Astrocyte of the spinal cord (primary cell): ENCODE measurements at places on chromosomes 5 and 9.

DNA sequence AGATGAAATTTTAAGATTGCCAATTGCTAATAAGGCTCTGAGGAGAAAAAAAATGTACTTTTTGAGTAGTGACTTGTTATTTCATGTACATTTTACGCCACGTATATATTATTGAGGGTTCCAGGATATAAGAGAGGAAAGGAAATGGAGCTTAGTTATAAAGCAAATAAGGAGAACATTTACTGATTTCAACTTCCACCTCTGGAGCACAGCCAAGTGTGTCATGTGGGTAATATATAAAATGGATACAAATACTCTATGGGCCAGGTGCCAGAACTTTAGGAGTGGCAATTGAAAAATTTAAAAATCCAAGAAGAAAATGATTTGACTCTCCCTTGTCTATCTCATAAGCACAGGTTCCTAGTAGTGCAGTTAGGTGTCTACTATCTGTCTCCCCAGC is 45.0 kb upstream of the VLDLR start:
- DNase-seq, result no peak

GRCh38 chr9:131220485-131220884 is 55.8 kb downstream of the FAM78A start:
- no peak for DNase-seq

DNA sequence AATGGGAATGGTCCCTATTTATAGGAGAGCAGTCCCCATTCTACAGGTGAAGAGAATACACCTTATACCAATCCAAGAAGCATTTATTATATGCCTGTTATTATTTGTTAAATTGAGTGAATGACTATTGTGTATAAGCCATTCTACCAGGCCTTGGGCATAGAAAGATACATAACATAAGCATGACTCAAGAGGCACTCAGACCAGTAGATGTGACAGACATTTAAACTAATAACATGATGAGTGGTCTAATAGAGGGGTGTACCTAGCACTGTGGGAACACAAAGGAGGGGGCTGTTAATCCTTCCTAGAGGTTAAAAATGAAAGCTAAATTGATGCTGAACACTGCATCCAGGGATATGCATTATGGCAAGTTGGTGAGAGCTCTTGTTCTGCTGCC is 145.0 kb upstream of the TNC start:
- no peak for DNase-seq

GRCh38 chr9:25003686-25004085 is 458.0 kb upstream of the IZUMO3 start:
- DNase-seq, result no peak

GRCh38 chr9:72154468-72155285 is 5.4 kb downstream of the GDA start:
- DNase-seq, result no peak

DNA sequence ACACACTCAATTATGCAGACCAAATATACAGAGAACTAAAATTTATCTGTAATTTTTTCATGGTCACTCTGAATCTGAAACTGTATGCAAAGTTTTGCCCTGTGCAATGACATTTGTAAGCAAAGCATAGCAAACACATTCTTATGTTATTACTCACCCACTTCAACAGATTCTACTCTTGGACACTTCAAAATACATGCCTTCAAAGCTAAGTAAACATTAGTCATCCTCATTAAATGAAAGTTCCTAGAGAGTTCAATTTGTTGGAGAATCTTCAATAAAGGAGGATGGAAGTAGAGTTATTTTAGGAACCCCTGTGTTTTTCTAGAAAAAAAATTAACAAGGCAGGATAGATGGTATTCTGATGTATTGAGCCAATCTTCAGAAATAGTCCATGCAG is 639.7 kb upstream of the C9orf72 start:
- peak; percentile 89 for DNase-seq

DNA sequence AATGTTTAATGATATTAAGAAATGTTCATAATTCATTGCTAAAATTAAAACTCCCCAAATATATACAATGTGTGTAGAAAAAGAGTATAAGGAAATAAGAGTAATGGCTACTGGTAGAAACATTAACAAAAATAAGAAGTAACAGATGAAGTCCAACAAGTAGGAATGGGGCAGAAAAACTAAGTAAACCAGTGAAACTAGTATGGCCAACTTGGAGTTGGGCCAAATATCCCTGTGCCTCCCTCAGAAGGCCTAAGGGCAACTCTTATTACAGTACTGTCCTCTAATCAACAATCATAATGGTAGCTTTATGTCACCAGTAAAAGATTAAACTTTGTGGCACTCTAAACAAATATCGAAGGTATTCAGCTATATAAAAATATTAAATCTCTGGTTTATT is 93.5 kb downstream of the SSBP2 start:
- DNase-seq, result no peak

- no peak for DNase-seq
Measured at GRCh38 chr5:160685695-160686094, 166.3 kb downstream of the ATP10B start.

GRCh38 chr5:33588654-33589372 is 148.0 kb downstream of the TARS1 start:
- no peak for DNase-seq

DNA sequence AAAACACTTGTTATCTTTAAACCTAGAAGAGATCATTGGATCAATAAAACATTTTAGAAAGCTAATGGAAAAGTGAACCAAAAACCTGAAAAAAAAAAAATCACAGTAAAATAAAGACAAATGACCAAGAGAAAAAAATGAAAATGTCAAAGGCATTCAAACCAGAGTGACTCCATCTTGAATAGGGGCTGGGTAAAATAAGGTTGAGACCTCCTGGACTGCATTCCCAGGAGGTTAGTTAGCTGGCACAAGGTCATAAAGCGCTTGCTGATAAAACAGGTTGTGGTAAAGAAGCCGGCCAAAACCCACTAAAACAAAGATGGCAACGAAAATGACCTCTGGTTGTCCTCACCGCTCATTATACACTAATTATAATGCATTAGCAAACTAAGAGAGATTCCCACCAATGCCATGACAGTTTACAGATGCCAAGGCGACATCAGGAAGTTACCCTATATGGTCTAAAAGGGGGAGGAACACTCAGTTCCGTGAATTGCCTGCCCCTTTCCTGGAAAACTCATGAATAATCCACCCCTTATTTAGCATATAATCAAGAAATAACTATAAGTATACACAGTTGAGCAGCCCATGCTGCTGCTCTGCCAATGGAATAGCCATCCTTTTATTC is 116.7 kb upstream of the NEK6 start:
- DNase-seq, result no peak

- DNase-seq, result peak; percentile 71
Measured at GRCh38 chr5:110757118-110757729, 18.4 kb downstream of the SLC25A46 start.

- no peak for DNase-seq
Measured at GRCh38 chr9:70222354-70222753, 36.4 kb upstream of the SMC5 start.

DNA sequence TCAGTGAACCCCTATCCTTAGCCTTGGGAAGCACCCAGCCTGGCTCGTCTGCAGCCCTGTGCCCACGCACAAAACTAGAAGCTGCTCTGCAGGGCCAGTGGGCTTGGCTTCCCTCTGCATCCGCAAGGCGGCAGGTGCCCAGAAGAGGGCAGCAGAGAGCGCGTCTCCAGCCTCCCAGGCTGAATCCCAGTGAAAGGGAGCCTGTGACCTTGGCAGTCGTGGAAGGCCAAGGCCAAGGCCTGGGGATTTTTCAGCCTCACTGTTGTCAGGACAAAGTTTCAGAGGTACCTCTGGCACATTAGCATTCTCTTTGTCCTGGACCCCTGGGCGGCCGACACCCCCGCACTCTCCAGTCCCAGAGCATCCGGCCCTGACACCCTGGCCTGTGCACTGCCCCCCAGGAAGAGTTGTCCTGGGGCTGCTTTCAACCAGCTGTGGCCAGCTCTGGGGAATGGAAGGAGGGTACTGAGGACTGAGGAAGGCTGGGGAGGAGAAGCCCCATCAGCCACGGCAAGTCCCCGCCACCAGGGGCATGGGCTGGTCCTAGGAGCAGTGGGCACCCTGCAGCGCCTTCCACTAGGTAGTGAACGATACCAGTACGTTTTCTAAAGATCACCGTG is 63.6 kb upstream of the IL17B start:
- DNase-seq, result peak; percentile 66

DNA sequence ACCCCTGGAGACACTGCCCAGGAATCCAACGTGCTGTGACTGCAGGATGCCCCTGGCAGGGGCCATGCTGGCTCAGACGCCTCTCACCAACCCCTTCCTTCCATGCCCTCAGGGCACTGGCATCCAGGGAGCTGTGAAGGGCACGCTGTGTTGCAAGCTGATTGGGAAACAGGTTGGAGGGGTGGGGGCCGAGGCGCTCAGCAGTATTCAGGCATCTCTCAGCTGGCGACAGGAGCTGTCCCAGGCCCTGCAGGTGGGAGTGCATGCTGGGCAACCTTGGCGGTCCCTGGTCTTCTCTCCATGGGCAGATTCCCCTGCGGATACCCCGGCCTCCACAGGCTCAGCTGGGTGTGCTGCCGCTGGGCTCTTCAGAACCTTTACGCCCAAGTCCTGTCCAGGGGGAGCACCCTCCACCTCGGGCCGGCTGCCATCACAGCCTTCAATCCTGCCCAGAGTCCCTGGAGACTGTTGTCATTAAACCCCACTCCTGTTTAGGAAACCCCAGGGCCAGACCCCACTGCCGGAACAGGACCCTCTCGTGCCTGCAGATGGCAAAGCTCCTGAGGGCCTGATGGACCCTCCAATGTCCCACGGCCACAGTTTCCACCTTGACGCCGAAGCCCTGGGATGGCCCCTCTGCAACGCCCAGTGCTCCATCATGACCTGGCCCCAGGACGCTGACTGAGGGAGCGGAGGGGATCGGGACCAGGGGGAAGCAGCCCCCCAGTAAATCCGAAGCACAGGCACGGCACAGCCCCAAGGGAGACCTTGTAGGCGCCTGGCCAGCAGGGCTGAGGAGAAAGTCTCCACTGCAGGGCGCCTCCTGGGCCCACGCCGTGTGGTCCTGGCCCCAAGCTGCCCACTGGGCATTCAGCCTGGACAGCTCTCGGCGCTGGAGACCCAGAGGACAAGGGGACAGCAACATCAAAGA is 9.3 kb downstream of the TPPP start:
- no peak for DNase-seq

GRCh38 chr9:76996700-76997099 is 22.8 kb upstream of the FOXB2 start:
- DNase-seq, result no peak

GRCh38 chr5:96483878-96484277 is 50.8 kb upstream of the PCSK1 start:
- peak; percentile 64 for DNase-seq

GRCh38 chr5:157335534-157336422 is 69.9 kb downstream of the CYFIP2 start:
- peak; percentile 76 for DNase-seq

- DNase-seq, result peak; percentile 15
Measured at GRCh38 chr5:131198625-131199024, 27.9 kb downstream of the LYRM7 start.

GRCh38 chr9:90801241-90801972 is at the start of gene SYK:
TSS of gene SYK (plus strand) at chr9:90801819. CDS start at chr9:90843899, 42,080 bp downstream.
- no peak for DNase-seq

DNA sequence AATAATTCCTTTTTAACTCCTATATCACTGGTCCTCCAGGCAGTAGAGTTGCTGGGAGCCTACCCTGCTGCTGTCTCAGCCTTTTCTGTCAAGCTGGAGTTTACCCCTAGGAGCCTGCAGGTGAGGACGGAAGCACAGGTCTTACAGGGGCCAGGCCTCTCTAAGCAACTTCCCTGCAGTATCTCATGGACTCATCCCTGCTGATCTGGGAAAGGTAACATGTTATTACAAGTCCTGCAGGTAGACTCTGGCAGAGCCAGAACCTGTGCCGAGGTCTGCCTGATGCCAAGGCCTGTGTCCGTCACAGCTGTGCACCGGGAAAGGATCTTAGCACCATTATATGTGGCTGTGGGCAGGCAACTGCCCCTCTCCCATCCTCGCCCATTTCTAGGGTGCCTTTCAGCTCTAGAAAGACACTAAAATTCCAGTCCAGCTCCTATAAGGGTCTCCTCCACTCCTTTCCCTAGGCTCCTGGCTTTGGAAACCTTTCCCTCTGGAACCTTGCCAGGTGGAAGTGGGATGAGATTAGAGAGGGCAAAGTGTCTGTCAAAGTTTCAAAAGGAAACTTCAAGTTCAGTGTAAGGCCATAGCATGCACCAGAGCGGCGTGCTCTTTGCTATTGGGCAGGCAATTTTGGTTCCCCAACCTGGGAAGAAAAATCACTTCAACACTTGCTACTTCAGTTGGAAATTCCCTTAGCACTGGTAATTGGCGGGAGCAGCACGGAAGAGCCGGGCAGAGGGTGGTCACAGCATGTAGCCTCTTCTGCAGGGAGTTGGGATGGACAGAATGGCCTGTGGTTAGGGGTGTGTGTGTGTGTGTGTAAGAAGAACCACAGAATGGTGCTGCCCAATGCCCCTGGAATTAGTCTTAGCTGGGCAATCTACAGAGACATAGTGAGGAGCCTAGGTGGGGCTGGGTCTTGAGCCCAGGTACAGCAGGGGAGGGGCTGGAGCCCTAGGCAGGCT is 17.5 kb downstream of the TMEM171 start:
- no peak for DNase-seq

DNA sequence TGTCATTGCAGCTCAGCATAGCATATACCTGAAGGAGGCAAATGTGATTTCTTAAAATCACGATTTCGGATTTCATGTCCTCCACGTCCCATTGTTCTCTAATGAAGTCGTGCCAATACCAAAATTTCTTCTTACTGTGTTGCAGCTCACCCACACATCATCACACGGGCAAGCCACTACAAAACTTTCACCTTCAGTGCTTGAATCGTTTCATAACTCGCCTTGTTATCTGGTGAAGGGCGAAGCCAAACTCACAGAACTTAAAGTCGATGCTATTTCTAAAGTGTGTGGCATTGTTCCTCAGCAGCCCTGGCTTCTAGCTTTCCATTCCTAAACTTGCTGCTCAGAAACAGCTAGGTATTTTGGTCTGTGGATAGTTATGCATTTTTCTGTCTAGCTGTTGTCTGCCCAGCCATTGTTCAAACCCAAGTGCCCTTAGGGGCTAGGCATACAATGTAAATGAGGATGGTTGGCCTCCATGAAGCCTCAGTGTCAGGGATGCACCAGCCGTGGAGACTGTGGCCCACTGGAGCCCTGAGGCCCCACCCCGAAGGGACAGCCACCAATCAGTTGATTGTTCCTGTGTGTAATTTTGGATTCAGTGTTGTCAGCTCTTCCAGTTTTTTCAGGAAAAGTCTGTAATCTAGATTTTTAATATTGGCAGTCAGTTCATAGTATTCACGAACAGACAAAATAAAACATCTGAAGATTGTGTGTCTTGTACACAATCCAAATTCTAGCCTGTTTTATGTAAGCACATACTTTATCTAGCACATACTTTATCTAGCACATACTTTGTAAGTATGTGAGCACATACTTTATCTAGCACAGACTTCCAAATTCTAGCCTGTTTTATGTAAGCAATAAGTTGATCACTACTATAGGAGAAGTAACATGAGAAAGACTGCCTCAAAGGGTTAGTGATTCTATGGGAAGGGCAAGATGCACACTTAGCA is 112.8 kb downstream of the DAPK1 start:
- DNase-seq, result peak; percentile 25
